ENCODE measurements at places on chromosomes 1 and 21. TPM values are rescaled to one million over a fixed set of nuclear protein-coding genes. Genes with fewer than 3 reads are reported as not detected.

RCOR3 gene
- 30.1 TPM for total RNA-seq

PRDX6 gene
- 265 TPM for total RNA-seq

NMNAT2 gene
- not detected for total RNA-seq

IL20 gene
- total RNA-seq = not detected

LCE3E gene
- not detected for total RNA-seq

SLC35F3 gene
- total RNA-seq = not detected

FCRLB gene
- 6.2 TPM for total RNA-seq

ANKRD35 gene
- total RNA-seq = not detected

NBPF6 gene
- total RNA-seq = 0.69 TPM

ARHGEF11 gene
- 19.0 TPM for total RNA-seq

DNA sequence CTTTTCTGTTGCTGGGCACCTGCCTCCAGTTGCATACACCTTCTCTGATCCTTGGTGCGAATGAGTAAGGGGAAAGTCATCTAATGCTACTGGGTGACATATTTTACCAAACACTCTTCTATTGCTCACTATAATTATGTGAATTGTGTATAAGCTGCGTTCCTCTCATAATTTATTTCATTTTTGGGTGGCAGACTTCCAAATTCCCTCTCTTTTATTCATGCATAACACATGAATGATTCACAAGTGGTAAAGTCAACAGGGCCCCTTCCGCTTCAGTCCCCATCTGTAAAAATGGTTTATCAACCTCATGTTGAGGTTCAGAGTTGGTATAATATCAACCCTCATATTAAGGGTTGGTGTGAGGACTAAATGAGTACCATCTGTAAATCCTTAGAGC, 3.2 kb upstream of the QSOX1 start:
- no peak for DNase-seq

- DNase-seq = no peak
Observed at GRCh38 chr1:233607252-233608119, 6.4 kb upstream of the KCNK1 start.

DNA sequence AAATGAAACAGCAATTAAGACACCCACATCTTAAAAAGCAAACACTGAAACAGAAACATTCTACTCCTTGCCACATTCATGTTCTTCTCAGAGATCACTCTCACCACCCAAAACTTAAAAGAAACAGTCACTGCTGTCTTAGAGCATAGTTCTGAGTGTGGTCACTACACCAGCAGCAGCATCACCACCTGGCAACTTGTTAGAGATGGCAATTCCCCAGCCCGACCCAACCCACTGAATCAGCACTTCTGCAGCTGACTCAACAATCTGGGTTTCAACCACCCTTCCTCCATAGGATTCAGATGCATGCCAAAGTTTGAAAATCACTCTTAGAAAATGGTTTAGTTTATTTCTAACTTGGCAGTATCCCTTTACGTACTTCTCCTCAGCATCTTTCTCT, 126.1 kb downstream of the CDC42BPA start:
- DNase-seq = peak; percentile 28

DNA sequence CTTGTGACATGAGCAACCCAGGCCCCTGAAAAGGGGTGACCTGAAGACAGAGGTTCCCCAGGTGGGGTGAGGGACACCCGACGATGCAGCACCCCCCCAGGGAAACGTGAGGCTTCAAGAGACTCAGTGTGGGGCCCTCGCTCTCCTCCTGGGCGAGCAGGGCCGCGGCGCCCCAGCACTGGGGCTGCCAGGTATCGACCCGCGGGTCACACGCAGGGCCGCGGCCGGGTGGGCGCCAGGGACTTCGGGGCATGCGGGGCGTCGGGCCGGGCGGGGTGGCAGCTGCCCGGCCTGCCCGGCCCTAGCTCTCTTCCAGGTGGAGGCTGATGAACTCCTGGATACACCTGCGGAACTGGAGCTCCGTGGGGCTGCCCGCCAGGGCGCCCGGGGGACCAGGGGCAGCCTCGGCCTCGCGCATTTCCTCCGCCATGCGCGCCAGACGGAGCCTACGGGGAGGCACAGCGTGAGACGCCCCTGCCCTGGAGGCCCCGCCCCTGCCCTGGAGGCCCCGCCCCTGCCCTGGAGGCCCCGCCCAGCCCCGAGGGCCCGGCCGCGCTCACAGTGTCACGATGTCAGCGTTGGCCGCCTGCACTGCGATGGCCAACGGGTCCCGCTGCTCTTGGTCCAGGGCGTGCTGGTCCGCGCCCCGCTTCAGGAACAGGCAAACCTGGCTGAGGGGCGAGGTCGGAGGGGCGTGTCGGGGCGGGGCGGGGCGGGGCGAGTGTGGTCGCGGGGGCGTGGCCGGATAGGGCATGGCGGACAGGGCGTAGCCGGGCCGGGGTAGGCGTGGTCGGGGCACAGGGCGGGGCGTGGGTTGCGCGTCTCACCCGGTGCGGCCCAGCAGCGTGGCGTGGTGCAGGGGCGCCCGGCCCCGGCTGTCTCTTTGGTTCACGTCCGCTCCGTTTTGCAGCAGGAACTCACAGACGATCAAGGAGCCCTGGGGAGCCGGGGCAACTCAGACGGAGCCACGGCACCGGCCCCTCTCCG, 13.3 kb downstream of the SCNN1D start:
- DNase-seq = no peak

DNA sequence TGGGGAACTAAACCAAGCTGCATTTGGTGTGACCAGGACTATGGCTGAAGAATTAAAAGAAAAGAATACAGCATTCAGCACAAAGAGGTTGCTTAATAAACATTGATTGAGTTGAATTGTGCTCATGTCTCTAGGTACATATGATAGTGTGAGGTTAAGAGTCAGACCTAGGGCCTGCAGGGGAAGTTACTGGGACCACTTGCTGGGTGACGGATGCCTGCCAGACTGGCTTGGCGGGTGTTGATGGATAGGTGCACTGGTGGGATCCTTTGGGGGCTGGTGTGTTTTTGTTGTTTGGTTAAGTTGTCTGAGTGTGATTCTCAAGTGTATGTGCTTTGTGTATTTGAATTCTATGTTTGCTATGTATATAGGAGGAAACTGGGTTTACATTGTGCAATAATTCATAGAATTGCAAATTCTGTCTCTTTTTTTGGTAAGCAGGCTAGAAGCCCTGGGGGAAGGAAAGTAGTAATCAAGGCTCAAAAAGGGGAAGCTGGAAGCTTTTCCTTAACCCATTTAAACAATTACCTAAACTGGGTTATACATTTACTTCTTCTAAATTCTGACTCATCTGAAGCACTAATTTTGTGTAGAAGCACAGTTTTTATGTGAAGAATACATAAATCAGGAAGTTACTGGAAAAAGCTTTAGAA, 1.8 kb downstream of the CD101 start:
- no peak for DNase-seq

GRCh38 chr1:9494936-9495758, 44.1 kb upstream of the SLC25A33 start:
- peak; percentile 64 for DNase-seq

DNA sequence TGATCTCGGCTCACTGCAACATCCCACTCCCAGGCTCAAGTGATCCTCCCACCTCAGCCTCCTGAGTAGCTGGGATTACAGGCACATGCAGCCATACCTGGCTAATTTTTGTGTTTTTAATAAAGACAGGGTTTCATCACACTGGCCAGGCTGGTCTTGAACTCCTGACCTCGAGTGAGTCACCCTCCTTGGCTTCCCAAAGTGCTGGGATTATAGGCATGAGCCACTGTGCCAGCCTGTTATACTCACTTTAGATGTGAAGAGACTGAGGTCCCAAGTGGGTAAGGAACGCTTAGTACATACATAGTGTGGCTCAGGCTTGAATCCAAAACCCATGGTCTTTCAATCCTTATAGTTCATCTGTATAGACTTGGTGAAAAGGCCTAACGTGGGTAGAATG, 63.7 kb upstream of the EPS8L3 start:
- DNase-seq = no peak

GRCh38 chr1:5906966-5907365, 85.3 kb downstream of the NPHP4 start:
- DNase-seq = no peak

DNA sequence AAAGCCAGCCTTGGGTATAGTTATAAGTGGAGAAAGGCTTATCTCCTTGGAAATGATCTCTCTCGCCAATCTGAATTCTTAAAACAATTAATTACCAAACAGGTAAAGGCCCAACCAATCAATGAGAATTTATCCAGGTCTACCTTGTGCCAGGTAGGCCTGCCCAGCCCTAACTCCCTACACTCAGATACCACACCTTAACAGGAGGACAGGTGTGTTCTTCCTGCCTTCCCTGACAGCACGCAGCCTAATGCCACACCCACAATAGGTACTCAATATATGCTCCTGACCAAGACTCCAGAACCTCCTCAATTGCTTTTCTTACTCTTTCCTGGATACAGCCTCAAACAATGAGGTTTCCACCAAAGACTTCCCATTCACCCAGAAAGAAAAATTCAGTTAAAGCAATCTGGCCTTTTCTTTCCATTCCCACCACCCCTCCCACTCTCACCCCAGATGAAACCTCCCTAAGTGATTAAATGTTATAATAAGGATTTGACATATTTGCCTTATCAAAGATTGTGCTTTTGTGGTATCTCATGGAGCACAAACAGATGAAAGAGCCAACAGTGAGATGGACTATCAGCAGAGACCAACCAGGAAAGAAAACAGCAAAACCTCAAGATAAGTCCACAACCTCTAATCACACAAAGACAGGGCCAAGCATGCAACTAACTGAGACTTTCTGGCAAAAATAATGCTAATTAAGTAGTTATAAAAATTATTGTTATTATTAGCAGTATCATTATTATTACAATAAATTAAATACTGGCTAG, 25.6 kb downstream of the TRABD2B start:
- DNase-seq = no peak

- no peak for DNase-seq
Observed at GRCh38 chr1:151131701-151132334, 14.6 kb downstream of the SEMA6C start.

GRCh38 chr1:46288485-46289133, 14.8 kb downstream of the LRRC41 start:
- DNase-seq = no peak

GRCh38 chr1:54112027-54112426, 40.8 kb downstream of the CDCP2 start:
- DNase-seq = no peak

GRCh38 chr1:113975211-113975895, 3.9 kb upstream of the OLFML3 start:
- DNase-seq = no peak

DNA sequence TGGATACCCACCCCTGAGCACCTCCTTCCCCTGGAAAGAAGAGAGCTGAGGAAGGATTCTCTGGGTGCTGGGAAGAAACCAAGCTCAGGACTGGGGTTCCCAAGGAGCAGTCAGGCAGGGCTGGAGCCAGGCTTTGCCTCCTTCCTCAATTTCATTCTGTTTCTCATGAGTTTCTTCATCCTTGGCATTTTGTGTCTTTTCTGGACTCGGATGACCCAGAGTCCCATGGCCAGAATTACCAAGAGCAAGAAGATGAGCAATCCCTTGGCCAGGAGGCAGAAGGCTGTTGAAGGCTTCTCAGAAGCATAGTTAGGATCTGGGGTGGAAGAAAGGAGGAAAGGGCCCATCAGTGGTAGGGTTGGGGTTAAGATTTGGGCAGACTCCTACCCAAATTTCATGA, 2.5 kb downstream of the SLAMF9 start:
- DNase-seq = no peak

GRCh38 chr1:151990856-151991198, 2.8 kb downstream of the S100A10 start:
- peak; percentile 56 for DNase-seq

- DNase-seq = no peak
Observed at GRCh38 chr1:156509424-156510034, 9.0 kb upstream of the MEF2D start.

DNA sequence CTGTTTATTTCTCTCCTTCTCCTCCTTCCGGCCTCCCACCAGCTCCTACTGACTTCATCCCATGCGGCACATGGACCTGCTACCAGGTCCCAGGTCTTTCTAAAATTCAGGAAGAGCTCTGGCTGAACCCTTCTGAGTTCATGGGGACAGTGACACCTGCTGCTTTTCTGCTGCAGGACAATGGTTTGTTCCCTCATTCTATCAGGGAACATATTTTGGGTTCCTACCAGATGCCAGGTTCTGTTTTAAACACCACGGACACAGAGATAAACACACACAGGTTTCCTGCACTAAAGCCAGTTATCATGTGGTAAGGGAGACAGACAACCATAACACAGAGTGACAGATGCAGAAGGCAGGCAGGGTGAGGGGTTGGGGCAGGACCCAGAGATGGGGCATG, 114.0 kb upstream of the RAB4A start:
- DNase-seq = peak; percentile 64

DNA sequence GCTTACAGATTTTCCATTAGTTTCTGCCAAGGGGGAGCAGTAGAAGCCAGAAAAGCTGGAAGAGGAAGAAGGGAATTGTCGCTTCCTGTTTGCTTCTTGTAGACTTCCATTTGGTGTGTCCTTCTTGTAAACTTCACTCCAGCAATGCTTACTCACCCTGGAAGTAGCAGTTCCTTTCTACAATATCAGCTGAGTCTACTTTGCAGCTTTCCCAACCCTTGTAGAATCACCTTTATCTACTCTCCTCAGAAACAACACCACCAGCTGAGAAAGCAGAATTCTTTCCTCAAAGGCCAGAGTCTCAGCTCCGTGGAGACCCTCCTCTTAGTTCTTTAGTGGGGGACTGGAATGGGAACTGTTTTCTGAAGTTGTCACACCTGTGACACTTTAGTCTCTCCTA, 1136.7 kb upstream of the TMPRSS15 start:
- DNase-seq = no peak

GRCh38 chr1:241638909-241639622, 1.1 kb downstream of the CHML start:
- no peak for DNase-seq
